ENCODE measurements at places on chromosomes 16 and 17. TPM values are rescaled to one million over a fixed set of nuclear protein-coding genes. Genes with fewer than 3 reads are reported as not detected.

DNA sequence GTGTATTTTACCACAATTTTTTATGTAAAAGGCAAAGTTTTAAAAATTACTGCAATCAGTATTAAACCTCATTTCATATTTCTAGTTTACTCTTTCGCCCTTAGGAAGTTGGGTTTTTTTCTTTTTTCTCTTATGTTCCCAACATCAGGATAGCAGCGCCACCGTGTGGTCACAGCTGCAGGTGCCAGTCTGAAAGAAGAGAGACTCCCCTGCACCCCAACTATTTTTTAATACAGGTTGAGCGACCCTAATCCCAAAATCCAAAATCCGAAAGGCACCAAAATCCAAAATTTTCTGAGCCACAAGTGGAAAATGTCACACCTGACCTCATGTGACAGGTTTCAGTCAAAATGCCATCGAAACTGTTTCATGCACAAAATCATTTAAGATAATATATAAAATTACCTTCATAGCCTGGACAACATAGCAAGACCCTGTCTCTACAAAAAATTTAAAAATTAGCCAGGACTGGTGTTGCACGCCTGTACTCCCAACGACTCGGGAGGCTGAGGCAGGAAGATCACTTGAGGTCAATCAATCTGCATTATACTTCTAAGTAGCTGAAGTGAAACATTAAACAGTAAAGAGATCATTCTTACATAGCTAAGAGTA is 21.8 kb upstream of the ASGR2 start:
- H3K27me3 ChIP-seq, result peaks cover 17% of the 10 kb centered on the region
- H3K36me3 ChIP-seq, result peaks cover 1% of the 10 kb centered on the region
- DNase-seq, result peak; percentile 57
- H3K27ac ChIP-seq, result no peak overlapping the region
- H3K4me3 ChIP-seq, result no peak overlapping the region

- H3K4me3 ChIP-seq, result peak overlapping the region; percentile 98
- peaks cover 9% of the 10 kb centered on the region for H3K36me3 ChIP-seq
- DNase-seq, result no peak
- H3K4me1 ChIP-seq, result peaks cover 43% of the 10 kb centered on the region
- no peaks in the 10 kb centered on the region for H3K27me3 ChIP-seq
These were observed 4.1 kb upstream of the LCMT1 start for GRCh38 chr16:25107466-25107792.

DNA sequence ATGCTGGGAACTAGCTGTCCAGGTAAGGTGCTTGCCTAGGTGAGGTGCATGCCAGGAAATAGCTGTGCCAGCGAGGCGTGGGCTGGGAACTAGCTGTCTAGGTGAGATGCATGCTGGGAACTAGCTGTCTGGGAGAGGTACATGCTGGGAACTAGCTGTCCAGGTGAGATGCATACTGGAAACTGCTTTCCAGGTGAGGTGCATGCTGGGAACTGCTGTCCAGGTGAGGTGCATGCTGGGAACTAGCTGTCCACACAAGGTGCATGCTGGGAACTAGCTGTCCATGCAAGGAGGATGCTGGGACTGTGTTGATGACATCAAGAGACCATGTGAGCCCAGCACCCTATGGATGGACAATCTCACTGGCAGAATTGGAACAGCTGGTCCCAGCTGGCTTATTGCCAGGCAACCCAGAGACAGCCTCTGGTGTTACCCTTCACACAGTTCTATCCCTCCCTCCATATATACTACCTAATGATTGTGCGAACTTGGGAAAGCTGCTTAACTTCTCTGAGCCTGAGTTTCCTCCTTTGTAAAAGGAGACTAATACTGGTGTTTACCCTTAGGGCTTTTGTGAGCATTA is 479.9 kb upstream of the RBFOX1 start:
- no peak for DNase-seq
- H3K4me1 ChIP-seq, result no peaks in the 10 kb centered on the region
- no peaks in the 10 kb centered on the region for H3K36me3 ChIP-seq
- no peak overlapping the region for H3K4me3 ChIP-seq
- no peak overlapping the region for H3K27ac ChIP-seq

GRCh38 chr16:79093554-79093967 is 507.0 kb downstream of the MAF start:
- peaks cover 4% of the 10 kb centered on the region for H3K36me3 ChIP-seq
- no peak for DNase-seq
- peaks cover 59% of the 10 kb centered on the region for H3K4me1 ChIP-seq
- peak overlapping the region; percentile 72 for H3K27ac ChIP-seq
- H3K4me3 ChIP-seq, result peak overlapping the region; percentile 17

- no peak overlapping the region for H3K4me3 ChIP-seq
- no peak for DNase-seq
- H3K27ac ChIP-seq, result no peak overlapping the region
- H3K27me3 ChIP-seq, result no peaks in the 10 kb centered on the region
These were observed 93.4 kb downstream of the NCOR1 start for GRCh38 chr17:16121915-16122314.

DNA sequence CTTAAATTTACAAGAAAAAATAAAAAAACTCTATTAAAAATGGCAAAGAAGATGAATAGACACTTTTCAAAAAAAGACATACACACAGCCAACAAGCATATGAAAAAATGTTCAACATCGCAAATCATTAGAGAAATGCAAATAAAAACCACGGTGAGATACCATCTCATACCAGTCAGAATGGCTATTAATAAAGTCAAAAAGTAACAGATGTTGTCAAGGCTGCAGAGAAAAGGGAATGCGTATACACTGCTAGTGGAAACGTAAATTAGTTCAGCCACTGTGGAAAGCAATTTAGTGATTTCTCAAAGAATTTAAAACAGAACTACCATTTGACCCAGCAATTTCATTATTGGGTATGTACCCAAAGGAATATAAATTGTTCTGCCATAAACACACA is 31.4 kb downstream of the CAPNS2 start:
- H3K4me3 ChIP-seq, result no peak overlapping the region
- H3K27ac ChIP-seq, result no peak overlapping the region
- H3K4me1 ChIP-seq, result no peaks in the 10 kb centered on the region
- DNase-seq, result no peak
- H3K36me3 ChIP-seq, result no peaks in the 10 kb centered on the region

- H3K4me3 ChIP-seq, result no peak overlapping the region
- H3K27ac ChIP-seq, result no peak overlapping the region
- peaks cover 32% of the 10 kb centered on the region for H3K4me1 ChIP-seq
- H3K27me3 ChIP-seq, result no peaks in the 10 kb centered on the region
- DNase-seq, result no peak
These were observed 19.7 kb downstream of the LUC7L3 start for GRCh38 chr17:50739098-50739497.

DNA sequence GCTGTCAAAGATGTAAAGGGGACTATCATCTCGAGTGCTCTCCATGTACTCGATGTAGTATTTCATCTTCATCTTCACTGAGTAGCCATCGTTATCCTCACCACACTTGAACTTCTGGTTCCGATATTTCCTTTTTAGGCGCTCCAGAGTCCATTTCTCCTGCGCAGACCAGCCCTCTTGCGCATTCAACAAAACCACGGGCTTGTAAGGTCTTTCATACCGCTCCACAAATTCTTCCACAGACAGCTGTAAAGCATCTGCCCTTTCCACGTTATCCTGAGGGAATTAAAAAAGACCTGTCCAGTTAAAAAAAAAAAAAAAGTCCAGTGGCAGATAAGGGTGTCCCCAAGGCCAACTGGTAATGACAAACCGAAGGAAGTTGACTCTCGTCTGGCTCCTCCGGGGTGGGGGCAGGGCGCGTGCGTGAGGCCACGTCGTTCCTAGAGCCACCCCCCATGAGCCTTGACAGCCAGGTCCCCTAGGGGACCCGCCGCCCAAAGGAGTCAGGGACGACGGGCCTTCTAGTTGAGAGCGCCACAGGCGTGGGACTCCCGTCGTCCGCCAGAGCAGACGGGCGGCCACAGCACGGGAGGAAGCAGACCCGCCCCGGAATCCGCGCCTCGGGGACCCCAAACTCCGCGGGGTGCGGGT is 701 bp downstream of the JMJD6 start:
- DNase-seq, result peak; percentile 69
- peaks cover 42% of the 10 kb centered on the region for H3K4me1 ChIP-seq
- peak overlapping the region; percentile 95 for H3K4me3 ChIP-seq
- H3K27ac ChIP-seq, result peak overlapping the region; percentile 92

- no peaks in the 10 kb centered on the region for H3K36me3 ChIP-seq
- H3K27ac ChIP-seq, result no peak overlapping the region
- H3K4me1 ChIP-seq, result no peaks in the 10 kb centered on the region
- no peak overlapping the region for H3K4me3 ChIP-seq
- no peak for DNase-seq
These were observed 32.5 kb upstream of the MYO18A start for GRCh38 chr17:29212681-29213121.

DNA sequence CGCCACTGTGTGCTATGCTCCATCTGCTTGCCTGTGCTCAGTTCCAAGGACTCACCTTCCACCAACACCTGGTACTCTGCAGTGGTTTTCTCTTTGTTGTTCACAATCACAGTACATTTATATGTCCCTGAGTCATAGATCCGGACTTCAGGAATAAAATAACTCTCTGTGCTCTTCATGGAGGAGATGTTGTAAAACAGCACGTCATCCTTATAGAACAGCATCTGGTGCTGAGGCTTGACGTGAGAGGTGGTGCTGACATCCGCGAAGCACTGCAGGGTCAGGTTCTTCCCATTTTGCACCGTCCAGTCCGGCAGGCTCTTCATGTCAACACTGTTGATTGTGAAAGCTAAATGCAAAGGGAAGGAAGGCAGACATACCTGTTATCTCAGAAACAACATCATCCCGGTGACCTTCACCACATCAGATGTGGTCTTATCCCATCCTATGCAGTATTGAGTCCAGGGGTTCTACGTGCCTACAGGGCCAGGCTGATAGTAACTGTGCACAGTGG is 12.8 kb downstream of the PECAM1 start:
- H3K27me3 ChIP-seq, result peaks cover 3% of the 10 kb centered on the region
- DNase-seq, result no peak
- no peak overlapping the region for H3K4me3 ChIP-seq
- no peaks in the 10 kb centered on the region for H3K4me1 ChIP-seq
- no peaks in the 10 kb centered on the region for H3K36me3 ChIP-seq
- no peak overlapping the region for H3K27ac ChIP-seq

DNA sequence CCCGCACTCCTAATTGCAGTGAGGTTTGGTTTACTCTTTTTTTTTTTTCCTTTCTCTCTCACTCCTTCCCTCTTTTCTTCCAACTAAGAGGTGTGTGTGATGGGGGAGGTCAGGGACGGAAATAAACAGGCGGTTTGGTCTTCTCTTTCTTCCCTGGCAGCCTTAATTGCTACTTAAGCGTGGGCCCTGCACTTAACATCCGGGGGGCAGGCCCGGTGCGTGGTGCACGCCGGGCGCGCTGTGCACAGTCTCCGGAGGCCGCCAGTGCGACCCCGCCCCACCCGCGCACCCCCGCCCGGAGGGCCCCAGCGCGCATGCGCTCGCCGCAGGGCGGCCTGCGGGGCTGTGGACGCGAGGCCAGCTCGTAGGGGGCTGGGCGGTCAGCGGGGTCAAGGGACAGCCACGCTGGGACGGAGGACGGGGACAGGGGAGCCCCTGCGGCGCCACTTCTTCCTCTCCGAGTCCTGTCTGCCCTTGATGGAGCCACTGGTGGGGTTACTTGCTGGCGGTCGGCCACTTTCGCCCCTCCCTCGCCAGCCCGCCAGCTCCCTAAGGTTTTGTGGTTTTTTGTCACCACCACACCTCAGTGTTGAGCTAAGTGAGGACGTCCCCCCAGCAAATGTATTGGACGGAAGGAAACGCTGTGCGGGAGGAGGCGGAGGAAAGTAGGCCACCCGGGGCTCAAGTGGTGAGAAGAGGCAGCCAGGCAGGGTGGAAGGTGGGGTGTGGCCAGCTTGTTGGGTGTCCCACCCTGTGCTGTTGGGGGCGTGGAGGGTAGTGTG is 120.9 kb downstream of the MRM1 start:
- H3K4me3 ChIP-seq, result peak overlapping the region; percentile 79
- peak overlapping the region; percentile 95 for H3K27ac ChIP-seq
- H3K36me3 ChIP-seq, result peaks cover 11% of the 10 kb centered on the region
- H3K4me1 ChIP-seq, result peaks cover 56% of the 10 kb centered on the region

- H3K4me3 ChIP-seq, result no peak overlapping the region
- no peak overlapping the region for H3K27ac ChIP-seq
- no peak for DNase-seq
- H3K27me3 ChIP-seq, result peaks cover 2% of the 10 kb centered on the region
- peaks cover 28% of the 10 kb centered on the region for H3K4me1 ChIP-seq
These were observed 170.4 kb downstream of the ZFHX3 start for GRCh38 chr16:72877374-72878028.

GRCh38 chr17:42212382-42212781 is 18.1 kb upstream of the GHDC start:
- no peak overlapping the region for H3K4me3 ChIP-seq
- no peak for DNase-seq
- H3K4me1 ChIP-seq, result no peaks in the 10 kb centered on the region
- H3K27ac ChIP-seq, result no peak overlapping the region

- no peaks in the 10 kb centered on the region for H3K36me3 ChIP-seq
- H3K27me3 ChIP-seq, result no peaks in the 10 kb centered on the region
- no peak for DNase-seq
- no peaks in the 10 kb centered on the region for H3K4me1 ChIP-seq
- H3K27ac ChIP-seq, result no peak overlapping the region
- H3K4me3 ChIP-seq, result no peak overlapping the region
These were observed 84.9 kb upstream of the ASIC2 start for GRCh38 chr17:33377837-33378595.

DNA sequence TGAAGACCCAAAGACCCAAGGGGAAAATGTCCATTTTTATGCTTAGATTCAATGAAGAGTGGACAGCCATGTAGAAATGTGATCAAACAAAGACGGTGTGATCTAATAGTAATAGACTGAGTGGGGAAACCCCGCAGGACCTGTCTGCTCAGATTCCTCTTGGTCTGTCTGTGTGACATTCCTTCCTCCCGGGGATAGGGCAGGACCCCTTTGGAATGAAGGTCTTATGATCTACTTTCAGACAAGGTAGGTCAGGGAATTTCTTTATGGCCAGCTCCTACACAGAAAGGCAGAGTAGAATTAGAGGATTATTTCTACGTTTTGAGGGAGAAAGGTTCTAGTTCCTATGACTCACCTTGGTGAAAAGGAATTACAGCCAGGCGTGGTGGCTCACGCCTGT is 267.6 kb downstream of the STX8 start:
- no peaks in the 10 kb centered on the region for H3K36me3 ChIP-seq
- no peaks in the 10 kb centered on the region for H3K4me1 ChIP-seq
- no peak overlapping the region for H3K4me3 ChIP-seq

- DNase-seq, result no peak
- peaks cover 83% of the 10 kb centered on the region for H3K4me1 ChIP-seq
- peaks cover 31% of the 10 kb centered on the region for H3K36me3 ChIP-seq
- H3K4me3 ChIP-seq, result peak overlapping the region; percentile 72
These were observed 321.3 kb downstream of the SEC14L1 start for GRCh38 chr17:77462090-77462489.

GRCh38 chr17:78324391-78325075 is 35.3 kb downstream of the SOCS3 start:
- peak overlapping the region; percentile 39 for H3K4me3 ChIP-seq
- DNase-seq, result no peak
- H3K27ac ChIP-seq, result peak overlapping the region; percentile 76
- peaks cover 23% of the 10 kb centered on the region for H3K4me1 ChIP-seq
- H3K36me3 ChIP-seq, result no peaks in the 10 kb centered on the region

Gene KRTAP9-4
- total RNA-seq, result not detected

Gene CLEC3A
- total RNA-seq, result not detected

Gene KIF2B
- total RNA-seq, result not detected

Gene KRT40
- total RNA-seq, result not detected

Gene ABCC12
- not detected for total RNA-seq

Gene MRPS34
- 209 TPM for total RNA-seq

Gene ZG16
- total RNA-seq, result not detected

Gene PLK1
- total RNA-seq, result 54.7 TPM

Gene WSCD1
- total RNA-seq, result 0.07 TPM

Gene PLLP
- 0.26 TPM for total RNA-seq
